ENCODE measurements at places on chromosomes 3 and 15. TPM values are rescaled to one million over a fixed set of nuclear protein-coding genes. Genes with fewer than 3 reads are reported as not detected.
A peak's percentile ranks its signal among the peaks of the same experiment; 100 is the strongest.

- no peak for DNase-seq
- no peaks in the 10 kb centered on the region for H3K4me1 ChIP-seq
- H3K36me3 ChIP-seq, result no peaks in the 10 kb centered on the region
Measured at GRCh38 chr3:62175161-62175560, 198.2 kb downstream of the FEZF2 start.

DNA sequence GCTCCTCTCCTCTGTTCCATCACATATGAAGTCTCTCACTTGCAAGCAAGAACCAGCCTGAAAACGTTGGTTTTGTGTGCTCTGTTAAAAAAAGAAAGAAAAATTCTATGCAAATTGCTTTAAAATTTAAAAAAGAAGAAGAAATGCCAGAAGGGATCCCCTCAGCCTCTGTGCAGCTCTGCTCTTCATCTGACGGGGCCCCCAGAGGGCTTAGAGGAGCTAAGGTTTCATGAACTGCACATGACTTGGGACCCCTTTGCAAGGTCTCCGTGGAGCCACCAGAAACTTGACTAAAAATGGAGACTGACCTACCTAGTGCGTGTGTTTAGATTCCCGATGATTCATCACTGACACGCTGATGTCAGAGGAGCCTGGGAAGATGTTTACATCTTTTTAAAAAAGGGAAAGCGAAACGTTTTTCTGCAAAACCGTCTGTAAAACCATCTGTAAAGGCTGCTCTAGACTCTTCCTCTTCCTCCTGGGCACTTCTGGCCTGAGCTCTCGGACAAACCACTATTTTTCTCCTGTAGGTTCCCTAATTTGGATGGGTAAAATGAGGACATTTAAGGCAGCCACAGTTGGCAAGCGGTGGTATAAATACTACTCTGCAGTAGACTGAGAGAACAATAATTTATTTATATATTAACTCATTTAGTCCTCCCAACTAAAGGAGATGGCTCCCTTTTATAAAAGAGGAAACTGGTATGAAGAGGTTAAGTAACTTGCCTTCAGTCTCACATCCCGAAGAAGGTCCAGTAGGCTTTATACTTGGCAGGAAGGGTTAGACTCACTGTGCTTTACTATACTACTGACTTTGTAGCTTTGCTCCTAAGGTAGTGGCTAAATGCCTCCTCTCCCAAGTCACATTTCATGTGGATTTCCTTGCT lies 67.2 kb upstream of the POLG start:
- H3K4me1 ChIP-seq, result peaks cover 28% of the 10 kb centered on the region
- H3K27me3 ChIP-seq, result peaks cover 81% of the 10 kb centered on the region
- H3K4me3 ChIP-seq, result no peak overlapping the region
- H3K36me3 ChIP-seq, result no peaks in the 10 kb centered on the region

- no peaks in the 10 kb centered on the region for H3K4me1 ChIP-seq
- peaks cover 3% of the 10 kb centered on the region for H3K27me3 ChIP-seq
- H3K27ac ChIP-seq, result no peak overlapping the region
- DNase-seq, result no peak
Measured at GRCh38 chr15:29320420-29320819, 50.8 kb upstream of the NSMCE3 start.

GRCh38 chr3:152317956-152318355 lies 49.2 kb downstream of the MBNL1 start:
- H3K4me3 ChIP-seq, result no peak overlapping the region
- peaks cover 30% of the 10 kb centered on the region for H3K36me3 ChIP-seq
- no peak for DNase-seq

DNA sequence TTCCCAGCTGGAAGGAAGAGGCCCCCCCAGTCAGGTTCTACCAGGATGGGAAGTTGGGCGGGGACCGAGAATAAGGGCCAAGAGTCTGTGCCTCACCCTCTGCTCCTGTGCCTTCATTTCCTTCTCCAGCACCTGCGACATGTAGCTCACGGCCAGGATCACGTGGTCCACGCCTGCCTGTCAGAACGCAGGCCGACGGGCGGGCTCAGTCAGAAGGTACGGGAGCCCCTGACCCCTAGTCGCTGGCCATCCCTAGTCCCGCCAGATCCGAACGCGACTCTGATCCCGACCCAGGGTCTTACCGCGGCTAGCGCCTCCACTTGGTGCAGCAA lies 489 bp downstream of the GMPPB start:
- DNase-seq, result peak; percentile 62
- H3K4me1 ChIP-seq, result peaks cover 43% of the 10 kb centered on the region
- peaks cover 40% of the 10 kb centered on the region for H3K36me3 ChIP-seq

GCNT3 gene
- total RNA-seq, result not detected

DCUN1D1 gene
- total RNA-seq, result 35.4 TPM

CTXND1 gene
- total RNA-seq, result not detected

PLCH1 gene
- 0.03 TPM for total RNA-seq

NMD3 gene
- total RNA-seq, result 58.4 TPM

PRR20G gene
- total RNA-seq, result not detected

NEIL1 gene
- 30.6 TPM for total RNA-seq

Measured in CD4-positive, alpha-beta T cell (primary cell).